ENCODE measurements at places on chromosomes 7 and 10. TPM values are rescaled to one million over a fixed set of nuclear protein-coding genes. Genes with fewer than 3 reads are reported as not detected.
A peak's percentile ranks its signal among the peaks of the same experiment; 100 is the strongest.

DNA sequence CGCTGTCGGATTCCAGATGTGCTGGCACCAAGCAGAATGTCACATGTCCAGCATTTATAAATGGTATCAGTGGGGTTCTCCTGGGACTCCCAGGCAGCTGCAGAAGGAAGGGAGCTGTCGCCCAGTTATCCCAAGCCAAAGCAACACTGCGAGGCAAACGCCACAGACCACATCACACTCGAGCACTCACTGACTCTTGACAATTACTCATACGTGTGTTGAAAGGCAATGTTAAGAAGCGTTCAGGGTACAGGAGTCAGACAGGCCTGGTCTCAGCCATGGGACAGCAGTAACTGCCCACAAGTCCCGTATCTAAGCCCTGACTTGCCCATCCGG is 113.4 kb downstream of the DIP2C start:
- DNase-seq = peak; percentile 75

The PHYHIPL gene
- total RNA-seq = 0.29 TPM

The CAMK2B gene
- total RNA-seq = 7.0 TPM

The STK31 gene
- total RNA-seq = 0.27 TPM
